ENCODE measurements at places on chromosomes 4 and X. TPM values are rescaled to one million over a fixed set of nuclear protein-coding genes. Genes with fewer than 3 reads are reported as not detected.

GRCh38 chrX:646796-647195 lies 16.2 kb downstream of the SHOX start:
- DNase-seq: no peak

DNA sequence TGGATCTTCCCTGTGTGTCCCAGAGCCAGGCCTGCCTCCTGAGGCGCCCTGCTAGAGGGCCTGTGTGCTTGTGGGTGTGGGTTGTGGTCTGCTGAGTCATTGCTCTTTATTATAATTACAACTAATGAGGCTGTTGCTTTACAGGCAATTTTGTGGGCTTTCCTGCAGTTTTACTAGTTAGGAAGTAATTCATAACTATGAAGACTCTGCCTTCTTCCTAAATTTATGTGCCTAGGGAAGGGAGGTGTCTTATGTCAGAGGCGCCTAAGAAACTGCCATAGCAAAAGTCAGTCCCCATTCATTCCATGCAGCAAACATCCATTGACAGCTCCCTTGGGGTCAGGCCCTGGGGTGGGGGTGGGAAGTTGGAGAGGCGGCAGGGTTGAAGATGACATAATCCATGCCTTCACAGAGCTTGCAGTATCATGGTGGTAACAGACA lies 359.2 kb downstream of the IDS start:
- DNase-seq: no peak

DNA sequence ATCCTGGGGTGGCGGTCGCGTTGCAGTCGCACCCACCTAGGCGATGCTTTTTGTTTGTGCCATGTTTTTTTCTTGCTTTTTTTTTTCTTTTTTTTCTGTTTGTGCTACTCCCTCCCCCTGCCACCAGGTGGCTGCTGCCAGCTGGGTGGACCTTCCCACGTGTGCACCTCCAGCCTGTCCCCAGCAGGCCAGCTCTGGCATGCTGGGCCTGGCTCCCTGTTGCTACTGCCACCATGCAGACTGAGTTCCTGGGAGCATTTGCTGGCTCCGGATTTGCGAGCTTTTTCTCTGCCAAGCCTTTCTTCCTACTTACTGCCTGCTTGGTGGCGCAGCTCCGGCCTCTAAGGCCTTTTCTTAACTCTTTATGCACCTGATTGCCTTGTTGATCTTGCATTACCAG lies 161.2 kb upstream of the WDFY3 start:
- DNase-seq: peak; percentile 4

DNA sequence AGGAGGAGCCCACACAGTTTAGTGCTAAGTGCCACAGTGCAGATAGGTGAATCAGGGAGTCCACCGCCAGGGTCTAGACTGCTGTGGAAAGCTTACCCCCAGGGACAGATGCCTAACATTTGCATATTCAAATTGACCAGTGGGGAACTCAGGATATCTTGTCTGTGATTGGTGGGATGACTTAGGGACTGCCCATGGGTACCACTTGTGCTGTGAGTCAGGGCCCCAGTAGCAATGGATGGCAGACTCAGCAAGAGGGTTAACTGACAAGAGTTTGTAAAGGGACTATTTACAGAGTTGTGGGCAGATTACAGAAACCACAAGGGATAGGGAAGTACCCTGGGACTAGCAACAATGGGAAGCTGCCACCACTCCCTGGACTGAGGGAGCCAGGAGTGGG lies 282.1 kb downstream of the BCOR start:
- no peak for DNase-seq

- no peak for DNase-seq
These were observed 57.5 kb upstream of the C1QTNF7 start for GRCh38 chr4:15370296-15370695.

DNA sequence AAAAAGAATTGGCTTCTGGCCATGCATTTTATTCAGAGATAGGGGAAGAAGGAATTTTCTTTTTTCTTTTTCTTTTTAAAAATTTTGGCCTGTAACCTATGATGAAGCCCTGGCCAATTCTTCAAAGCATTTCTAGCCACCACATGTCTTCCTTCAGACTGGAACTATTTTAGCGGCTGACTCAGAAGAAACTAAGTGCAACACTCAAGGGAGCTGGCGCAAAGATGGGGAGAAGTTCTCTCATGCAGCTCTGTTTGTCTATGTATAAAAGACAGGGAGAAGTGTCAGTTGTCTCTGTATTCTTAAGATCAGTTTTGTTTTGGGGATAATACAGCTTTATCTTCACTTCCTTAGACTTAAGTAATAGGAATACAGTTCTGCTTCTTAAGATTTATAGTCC lies 46.1 kb downstream of the MBNL3 start:
- no peak for DNase-seq

- DNase-seq: no peak
These were observed 28.6 kb downstream of the OCIAD2 start for GRCh38 chr4:48877827-48878535.

DNA sequence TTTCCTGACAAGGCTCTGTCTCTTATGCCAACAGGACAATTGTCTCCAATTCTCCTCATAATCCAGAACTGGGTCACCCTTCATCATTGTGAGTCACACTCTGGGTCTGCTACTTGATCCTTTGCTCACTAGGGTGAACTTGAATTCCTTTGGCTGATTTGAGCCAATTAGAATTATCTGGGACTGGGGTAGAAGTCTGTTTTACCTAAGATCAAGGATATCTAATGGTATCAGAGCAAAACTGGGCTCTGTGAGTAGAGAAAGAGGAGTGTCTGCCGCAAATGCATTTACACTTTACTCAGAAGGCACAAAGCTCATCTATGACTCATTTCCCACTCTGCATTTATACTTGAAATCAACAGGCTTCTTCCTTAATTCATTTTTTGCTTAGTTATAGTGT lies 72.6 kb downstream of the PITX2 start:
- DNase-seq: no peak

DNA sequence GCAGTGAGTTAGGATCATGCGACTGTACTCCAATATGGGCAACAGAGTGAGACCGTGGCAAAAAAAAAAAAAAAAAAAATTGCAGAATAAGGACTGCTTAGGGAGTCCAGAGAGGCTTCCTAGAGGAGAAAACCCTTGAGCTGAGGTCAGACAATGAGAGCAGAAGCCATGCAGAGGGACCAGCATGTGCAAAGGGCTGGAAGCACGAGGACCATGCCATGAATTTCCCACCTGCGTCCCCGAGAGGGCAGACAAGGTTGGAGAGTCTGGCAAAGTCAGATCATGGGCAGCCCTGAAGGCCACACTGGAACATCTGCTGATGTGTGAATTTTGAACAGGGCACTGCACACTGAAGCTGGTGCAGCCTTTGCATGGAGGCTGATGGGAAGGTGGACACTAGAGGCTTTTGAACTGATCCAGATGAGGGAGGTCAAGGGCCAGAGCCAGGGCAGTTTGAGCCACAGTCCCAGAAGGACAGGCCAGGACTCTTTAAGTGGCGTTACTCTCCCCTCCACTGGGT lies 6.5 kb upstream of the JAKMIP1 start:
- DNase-seq: no peak

DNA sequence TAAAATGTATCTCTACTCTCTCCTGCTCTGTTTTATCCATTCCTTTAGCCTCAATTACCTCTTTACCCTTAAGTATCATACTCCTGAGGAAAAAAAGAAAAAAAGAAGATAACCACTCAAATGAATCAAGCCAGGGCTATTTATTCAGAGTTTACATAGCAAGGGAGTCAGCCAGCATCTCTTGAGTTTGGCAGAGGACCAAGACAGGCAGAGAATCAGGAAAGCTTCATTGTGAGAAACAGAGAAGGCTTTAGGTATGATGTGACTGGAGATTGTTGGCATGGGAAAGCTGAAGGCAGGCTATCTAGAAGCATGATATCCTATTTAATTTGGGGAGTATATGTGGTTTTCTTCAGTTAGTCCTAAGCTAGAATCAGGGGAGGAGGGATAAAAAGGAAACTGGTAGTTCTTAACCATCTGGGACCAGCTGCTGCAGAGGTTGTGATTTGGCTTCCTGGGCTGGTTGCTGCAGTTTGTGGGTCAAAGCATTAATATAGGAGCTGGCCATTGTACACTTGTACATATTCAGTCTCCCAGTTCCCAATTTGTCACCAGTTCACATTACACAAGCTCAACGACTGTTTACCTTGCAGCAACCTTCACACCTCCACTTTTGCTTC lies 11.2 kb downstream of the APELA start:
- no peak for DNase-seq

DNA sequence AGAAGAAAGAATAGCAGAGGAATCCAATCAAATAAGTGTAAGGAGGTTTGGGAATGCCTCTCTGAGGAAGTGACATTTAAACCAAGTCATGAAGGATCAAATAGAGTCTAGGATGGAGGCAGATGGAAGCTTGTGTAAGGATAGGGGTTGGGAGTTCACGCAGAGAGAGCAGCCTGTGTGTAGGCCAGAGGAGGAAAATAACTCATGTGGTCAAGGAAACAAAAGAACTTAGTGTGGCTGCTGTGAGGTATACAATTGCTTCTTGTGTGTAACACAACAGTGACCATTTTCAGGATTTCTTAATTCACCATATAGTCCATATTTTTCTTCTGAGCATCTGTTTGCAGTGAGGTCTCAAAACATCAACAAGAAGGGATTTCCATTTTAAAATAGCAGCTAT lies 77.6 kb upstream of the PACRGL start:
- DNase-seq: no peak

GRCh38 chrX:117707948-117708743 lies 408.5 kb downstream of the KLHL13 start:
- DNase-seq: no peak

DNA sequence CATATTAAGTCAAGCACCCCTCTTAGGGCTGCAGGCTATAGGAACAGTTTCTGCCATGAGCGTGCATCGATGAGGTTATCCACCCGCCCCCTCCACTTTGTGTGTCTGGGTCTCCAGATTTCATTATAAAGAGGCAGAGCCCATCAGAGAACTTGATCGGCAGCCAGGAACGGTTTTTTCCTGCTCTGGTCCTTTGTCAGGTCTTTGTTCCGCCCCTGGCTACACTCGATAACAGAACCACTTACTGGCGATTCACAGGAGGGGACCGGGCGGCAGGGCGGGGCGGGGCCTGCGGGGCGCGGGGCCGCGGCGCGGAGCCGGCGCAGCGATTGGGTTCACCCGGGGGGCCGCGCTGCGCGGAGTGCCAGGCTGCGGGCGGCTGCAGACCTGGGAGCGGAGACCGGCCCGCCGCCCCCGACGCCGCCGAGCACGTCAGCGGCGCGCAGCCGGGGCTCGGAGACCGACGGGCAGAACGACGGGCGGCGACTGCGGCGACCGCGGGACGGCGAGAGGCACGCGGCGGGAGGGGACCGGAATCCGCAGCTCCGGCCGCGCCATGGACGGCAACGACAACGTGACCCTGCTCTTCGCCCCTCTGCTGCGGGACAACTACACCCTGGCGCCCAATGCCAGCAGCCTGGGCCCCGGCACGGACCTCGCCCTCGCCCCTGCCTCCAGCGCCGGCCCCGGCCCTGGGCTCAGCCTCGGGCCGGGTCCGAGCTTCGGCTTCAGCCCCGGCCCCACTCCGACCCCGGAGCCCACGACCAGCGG lies at the start of gene SLC10A4:
Gene SLC10A4 (plus strand): TSS at position 338 of the 771 bp plus-strand sequence. CDS start 219 bp downstream, at position 557.
- DNase-seq: no peak

GRCh38 chrX:13717700-13718472 lies 16.5 kb downstream of the TRAPPC2 start:
- no peak for DNase-seq

DNA sequence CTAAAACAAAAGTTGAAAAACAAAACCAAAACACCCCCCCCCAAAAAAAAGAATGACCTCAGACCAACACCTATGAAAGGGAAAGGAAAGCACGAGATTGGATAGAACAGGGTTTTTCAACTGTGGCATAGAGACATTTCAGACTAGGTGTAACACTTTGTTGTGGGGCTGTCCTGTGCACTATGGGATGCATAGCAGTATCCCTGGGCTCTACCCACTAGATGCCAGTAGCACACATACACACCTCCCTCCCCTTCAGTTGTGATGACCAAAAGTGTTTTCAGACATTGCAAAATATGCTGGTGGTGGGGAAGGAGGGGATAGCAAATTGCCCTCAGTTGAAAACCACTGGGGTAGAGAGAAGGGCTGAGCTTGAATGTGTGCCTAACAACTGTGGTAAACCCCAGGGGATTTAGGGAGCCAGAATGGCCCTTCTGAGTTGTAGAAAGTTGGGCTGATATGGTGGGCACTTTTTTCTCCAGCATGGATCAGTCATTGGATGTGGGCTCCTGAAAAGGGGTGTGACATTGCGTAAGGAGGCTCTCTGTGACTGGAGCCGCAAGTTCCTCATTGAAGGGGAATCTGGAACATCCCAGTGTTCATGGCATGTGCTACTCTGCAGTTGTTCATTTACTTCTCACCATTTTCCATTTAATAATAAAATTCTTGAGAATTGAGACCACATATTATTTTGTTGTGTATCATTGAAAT lies 8.8 kb upstream of the GEMIN8 start:
- DNase-seq: no peak

DNA sequence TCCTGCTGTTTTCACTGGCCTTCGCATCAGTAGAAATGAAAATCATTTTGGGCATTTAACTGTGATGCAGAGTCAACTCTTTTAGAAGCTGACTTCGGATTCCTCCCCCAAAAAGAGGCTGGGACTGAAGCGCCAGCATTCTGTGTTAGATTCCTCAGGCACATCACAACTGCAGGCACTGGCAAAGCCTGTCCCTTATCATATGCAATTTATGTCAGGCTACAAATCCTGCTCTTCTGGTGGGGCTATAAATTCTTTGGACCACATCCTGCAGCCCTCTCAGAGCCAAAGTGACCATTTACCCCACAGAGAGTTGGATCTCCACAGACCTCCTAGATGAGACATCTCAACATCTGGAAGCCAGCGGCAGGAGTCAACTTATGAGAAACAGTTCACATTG lies 138.4 kb downstream of the CBR4 start:
- DNase-seq: no peak

DNA sequence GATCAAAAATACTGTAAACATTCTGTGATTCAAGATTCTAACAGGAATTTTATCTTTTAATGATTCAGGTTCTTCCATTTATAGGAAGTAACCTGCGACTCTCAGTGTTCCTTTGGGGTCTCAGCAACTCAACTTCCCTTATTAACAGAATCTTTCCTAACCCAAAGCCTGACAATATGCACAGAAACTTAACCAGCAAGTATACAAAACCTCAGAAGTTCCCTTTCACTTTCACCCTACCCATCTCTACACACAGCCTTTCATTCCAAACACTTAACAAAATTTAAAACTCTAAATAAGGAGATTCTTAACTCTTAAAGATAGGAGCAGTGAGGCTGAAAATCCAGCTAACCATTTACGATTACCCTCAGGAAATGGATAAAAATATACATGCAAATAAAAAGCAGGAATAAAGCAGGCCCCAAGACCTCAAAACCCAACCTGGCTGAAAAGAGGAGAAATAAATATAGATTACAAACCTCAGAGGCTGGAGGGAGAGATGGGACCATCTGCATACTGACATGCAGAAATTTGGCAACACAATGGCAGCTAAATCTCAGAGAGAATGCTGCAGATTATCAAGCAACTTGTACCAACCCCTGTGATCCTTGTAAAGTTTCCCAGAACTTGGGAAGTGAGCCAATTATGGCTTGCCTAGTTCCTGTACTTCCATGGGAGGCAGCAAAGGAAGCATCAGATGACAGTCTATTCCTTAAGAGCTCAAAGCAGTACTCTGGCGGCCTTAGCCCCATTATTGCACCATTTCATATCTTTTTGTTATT lies 101.0 kb downstream of the ATP11C start:
- no peak for DNase-seq

The PTCHD1 gene
- polyA plus RNA-seq: not detected

The FAM47E gene
- polyA plus RNA-seq: not detected

The ZFYVE28 gene
- 1.2 TPM for polyA plus RNA-seq

The FRMD7 gene
- polyA plus RNA-seq: not detected

The CXCL3 gene
- polyA plus RNA-seq: not detected

The CFAP97 gene
- polyA plus RNA-seq: 77.4 TPM
